Effector memory CD4-positive, alpha-beta T cell (primary cell): ENCODE measurements at places on chromosomes 12 and 14.

- no peaks in the 10 kb centered on the region for H3K4me1 ChIP-seq
- H3K36me3 ChIP-seq: no peaks in the 10 kb centered on the region
- no peaks in the 10 kb centered on the region for H3K27me3 ChIP-seq
- H3K4me3 ChIP-seq: no peak overlapping the region
- DNase-seq: no peak
Measured at GRCh38 chr12:23987046-23987445, 37.6 kb upstream of the SOX5 start.

- H3K4me1 ChIP-seq: no peaks in the 10 kb centered on the region
- H3K4me3 ChIP-seq: no peak overlapping the region
- no peaks in the 10 kb centered on the region for H3K27me3 ChIP-seq
- no peak overlapping the region for H3K27ac ChIP-seq
- H3K36me3 ChIP-seq: no peaks in the 10 kb centered on the region
- no peak for DNase-seq
Measured at GRCh38 chr12:16599081-16599480, 6.9 kb downstream of the LMO3 start.

DNA sequence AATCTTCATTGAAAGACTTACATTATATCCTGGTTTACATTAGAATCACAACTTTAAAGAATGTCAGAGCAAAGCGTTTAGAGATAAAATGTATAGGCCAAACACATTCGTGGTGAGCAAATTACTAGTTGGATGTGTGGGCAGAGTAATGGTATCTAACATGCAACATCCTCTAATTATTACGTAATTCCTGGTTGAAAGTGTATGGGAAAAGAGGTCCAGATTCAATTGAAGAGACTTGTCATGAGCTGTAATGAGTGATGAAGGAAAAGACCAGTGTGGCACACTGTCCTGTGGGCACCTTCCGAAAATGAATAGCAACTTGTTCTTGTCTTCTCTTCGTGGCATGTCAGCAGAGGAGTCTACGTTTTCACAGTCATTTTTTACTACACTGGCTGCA lies 192.8 kb downstream of the LRIG3 start:
- H3K4me3 ChIP-seq: no peak overlapping the region
- no peaks in the 10 kb centered on the region for H3K27me3 ChIP-seq
- no peaks in the 10 kb centered on the region for H3K4me1 ChIP-seq
- DNase-seq: no peak

- no peaks in the 10 kb centered on the region for H3K4me1 ChIP-seq
- no peaks in the 10 kb centered on the region for H3K36me3 ChIP-seq
- no peak for DNase-seq
- H3K27me3 ChIP-seq: no peaks in the 10 kb centered on the region
- no peak overlapping the region for H3K27ac ChIP-seq
- no peak overlapping the region for H3K4me3 ChIP-seq
Measured at GRCh38 chr14:22622255-22622654, 21.9 kb downstream of the OR6J1 start.

DNA sequence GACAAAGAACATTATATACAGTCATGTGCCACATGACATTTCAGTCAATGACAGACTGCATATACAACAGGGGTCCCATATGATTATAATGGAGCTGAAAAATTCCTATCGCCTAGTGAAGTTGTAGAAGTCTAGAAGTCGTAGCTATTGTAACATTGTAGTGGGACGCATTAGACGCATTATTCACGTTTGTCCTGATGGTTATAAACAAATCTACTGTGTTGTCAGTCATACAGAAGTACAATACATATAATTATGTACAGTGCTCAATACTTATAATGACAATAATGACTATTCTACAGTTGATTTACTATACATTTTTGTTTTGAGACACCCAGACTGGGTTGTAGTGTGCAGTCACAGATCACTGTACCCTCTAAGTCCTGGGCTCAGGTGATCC lies 64.1 kb upstream of the AP4S1 start:
- no peaks in the 10 kb centered on the region for H3K4me1 ChIP-seq
- no peaks in the 10 kb centered on the region for H3K27me3 ChIP-seq
- no peak overlapping the region for H3K27ac ChIP-seq

DNA sequence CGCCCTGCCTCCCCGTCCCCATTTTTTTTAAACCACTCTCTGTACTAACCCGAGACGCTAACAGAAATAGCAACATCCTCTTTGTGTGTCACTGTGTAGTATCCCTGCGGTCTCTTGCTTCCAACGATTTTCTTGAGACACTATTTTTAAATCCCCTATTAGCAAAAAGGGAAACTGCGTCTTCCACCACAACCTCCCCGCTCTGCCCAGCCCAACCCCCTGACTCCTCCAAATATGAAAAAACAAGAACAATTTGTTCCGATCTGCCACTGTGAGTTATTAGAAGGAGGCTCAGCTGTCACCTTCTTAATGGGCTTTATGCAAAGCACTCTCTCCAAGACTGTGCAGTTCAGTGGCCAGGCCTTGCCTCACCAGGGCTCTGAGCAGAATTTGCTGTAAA lies 76.3 kb downstream of the MAP1LC3B2 start:
- H3K4me1 ChIP-seq: no peaks in the 10 kb centered on the region
- H3K4me3 ChIP-seq: no peak overlapping the region
- no peak for DNase-seq
- H3K36me3 ChIP-seq: no peaks in the 10 kb centered on the region
- H3K27me3 ChIP-seq: no peaks in the 10 kb centered on the region
- H3K27ac ChIP-seq: no peak overlapping the region

- no peak overlapping the region for H3K27ac ChIP-seq
- no peaks in the 10 kb centered on the region for H3K36me3 ChIP-seq
- H3K4me1 ChIP-seq: no peaks in the 10 kb centered on the region
- H3K27me3 ChIP-seq: no peaks in the 10 kb centered on the region
- DNase-seq: no peak
Measured at GRCh38 chr12:130334937-130335336, 2.8 kb upstream of the PIWIL1 start.

- peak overlapping the region; percentile 73 for H3K27ac ChIP-seq
- no peaks in the 10 kb centered on the region for H3K27me3 ChIP-seq
- H3K36me3 ChIP-seq: no peaks in the 10 kb centered on the region
Measured at GRCh38 chr12:52033446-52034140, 17.6 kb upstream of the NR4A1 start.

- H3K4me1 ChIP-seq: no peaks in the 10 kb centered on the region
- H3K36me3 ChIP-seq: no peaks in the 10 kb centered on the region
- no peak overlapping the region for H3K27ac ChIP-seq
- H3K27me3 ChIP-seq: no peaks in the 10 kb centered on the region
- no peak for DNase-seq
- H3K4me3 ChIP-seq: no peak overlapping the region
Measured at GRCh38 chr12:93089805-93090569, 160.9 kb upstream of the EEA1 start.

- no peaks in the 10 kb centered on the region for H3K36me3 ChIP-seq
- H3K27me3 ChIP-seq: no peaks in the 10 kb centered on the region
- H3K27ac ChIP-seq: no peak overlapping the region
- no peak overlapping the region for H3K4me3 ChIP-seq
- H3K4me1 ChIP-seq: no peaks in the 10 kb centered on the region
- no peak for DNase-seq
Measured at GRCh38 chr14:77189479-77189878, 7.9 kb downstream of the TMEM63C start.

DNA sequence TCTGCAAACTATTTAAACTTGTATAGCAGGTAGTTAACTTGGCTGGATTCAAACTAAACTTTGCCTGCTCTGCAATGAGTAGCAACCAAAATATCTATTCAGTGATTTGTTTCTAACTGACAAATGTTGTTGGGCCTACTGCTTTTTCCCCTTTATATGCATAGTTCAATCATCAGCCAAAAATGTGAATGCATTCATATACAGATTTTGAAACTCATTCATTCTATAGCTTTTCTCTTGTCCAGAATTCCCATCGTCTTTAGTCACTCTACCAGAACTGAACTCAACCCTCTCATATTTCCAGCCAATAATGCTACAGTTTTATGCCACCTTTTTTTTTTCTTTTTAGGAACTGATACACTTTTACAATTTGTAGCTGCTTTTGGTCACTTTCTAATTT lies 599.8 kb downstream of the RPL10L start:
- no peak overlapping the region for H3K4me3 ChIP-seq
- no peaks in the 10 kb centered on the region for H3K36me3 ChIP-seq
- no peak overlapping the region for H3K27ac ChIP-seq
- H3K27me3 ChIP-seq: no peaks in the 10 kb centered on the region
- DNase-seq: no peak

GRCh38 chr12:252636-253035 lies 10.0 kb downstream of the SLC6A13 start:
- no peaks in the 10 kb centered on the region for H3K4me1 ChIP-seq
- no peak overlapping the region for H3K27ac ChIP-seq
- H3K36me3 ChIP-seq: no peaks in the 10 kb centered on the region
- H3K4me3 ChIP-seq: no peak overlapping the region

- H3K36me3 ChIP-seq: no peaks in the 10 kb centered on the region
- H3K27ac ChIP-seq: no peak overlapping the region
- no peak overlapping the region for H3K4me3 ChIP-seq
- no peaks in the 10 kb centered on the region for H3K27me3 ChIP-seq
- no peak for DNase-seq
Measured at GRCh38 chr12:17142856-17143255, 536.9 kb upstream of the LMO3 start.

DNA sequence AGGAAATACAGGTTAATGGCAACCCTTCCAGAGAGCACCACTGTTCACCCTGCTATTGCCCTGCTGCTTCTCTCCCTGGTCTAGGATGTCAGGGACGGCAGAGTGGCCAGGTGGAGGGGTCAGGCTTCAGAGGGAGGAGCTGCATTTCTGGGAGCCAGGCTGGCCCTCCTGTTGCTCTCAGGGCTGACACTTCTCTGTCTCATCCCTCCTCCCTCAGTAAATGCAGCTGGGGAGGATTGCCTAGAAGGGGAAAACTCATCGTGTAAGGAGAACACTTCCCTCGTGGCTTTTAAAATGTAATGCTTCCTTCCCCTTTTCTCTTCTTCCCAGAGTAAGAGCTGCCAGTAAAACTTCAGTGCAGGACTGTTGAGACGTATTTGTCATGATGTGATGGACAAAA lies 20.8 kb downstream of the SUSD6 start:
- H3K27me3 ChIP-seq: no peaks in the 10 kb centered on the region
- DNase-seq: no peak
- H3K4me1 ChIP-seq: peaks cover 35% of the 10 kb centered on the region
- H3K36me3 ChIP-seq: no peaks in the 10 kb centered on the region

DNA sequence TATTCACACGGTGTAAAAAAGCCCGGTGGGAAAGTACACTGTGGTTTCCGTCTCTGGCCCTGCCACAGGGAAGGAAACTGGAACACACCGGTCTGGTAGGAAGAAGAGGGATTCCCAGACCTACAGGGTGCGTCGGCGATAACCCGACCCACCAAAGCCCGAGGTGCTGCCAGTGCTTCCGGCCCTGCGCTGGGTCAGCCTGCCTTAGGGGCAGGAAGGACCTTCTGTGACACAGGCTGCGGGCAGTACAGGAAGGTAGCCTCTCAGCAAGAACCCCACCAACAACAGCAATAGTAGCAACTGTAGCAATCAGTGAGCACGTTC lies 169.5 kb upstream of the FKBP4 start:
- DNase-seq: no peak
- H3K27me3 ChIP-seq: no peaks in the 10 kb centered on the region
- no peaks in the 10 kb centered on the region for H3K4me1 ChIP-seq

- no peak overlapping the region for H3K4me3 ChIP-seq
- H3K36me3 ChIP-seq: peaks cover 9% of the 10 kb centered on the region
- no peak overlapping the region for H3K27ac ChIP-seq
- no peaks in the 10 kb centered on the region for H3K27me3 ChIP-seq
Measured at GRCh38 chr12:94997061-94997460, 6.4 kb downstream of the NDUFA12 start.

GRCh38 chr12:30836656-30837445 lies 82.1 kb upstream of the CAPRIN2 start:
- no peaks in the 10 kb centered on the region for H3K4me1 ChIP-seq
- no peaks in the 10 kb centered on the region for H3K36me3 ChIP-seq
- no peak overlapping the region for H3K4me3 ChIP-seq
- no peak overlapping the region for H3K27ac ChIP-seq

DNA sequence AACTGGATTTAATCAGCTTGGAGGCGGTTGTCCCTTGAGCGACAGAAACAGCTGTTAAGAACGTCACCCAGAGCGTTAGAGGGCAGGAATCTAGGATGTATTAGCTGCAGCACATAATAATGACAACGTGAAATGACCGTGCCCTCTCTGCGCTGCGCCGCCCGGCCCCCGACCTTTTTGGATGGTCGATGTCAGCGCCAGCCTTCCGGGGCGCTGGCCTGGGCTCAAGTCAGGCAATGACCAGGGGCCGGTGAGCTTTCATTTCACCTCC lies 427 bp upstream of the TMEM120B start:
- peaks cover 9% of the 10 kb centered on the region for H3K4me1 ChIP-seq
- H3K4me3 ChIP-seq: peak overlapping the region; percentile 78
- no peak for DNase-seq
- H3K27ac ChIP-seq: peak overlapping the region; percentile 65
- no peaks in the 10 kb centered on the region for H3K36me3 ChIP-seq

- no peak overlapping the region for H3K4me3 ChIP-seq
- DNase-seq: no peak
- H3K27me3 ChIP-seq: no peaks in the 10 kb centered on the region
- H3K27ac ChIP-seq: no peak overlapping the region
- no peaks in the 10 kb centered on the region for H3K36me3 ChIP-seq
Measured at GRCh38 chr12:93107514-93108312, 178.6 kb upstream of the EEA1 start.

GRCh38 chr12:114868995-114869834 lies 185.2 kb upstream of the TBX3 start:
- H3K36me3 ChIP-seq: no peaks in the 10 kb centered on the region
- DNase-seq: no peak
- no peaks in the 10 kb centered on the region for H3K27me3 ChIP-seq
- no peaks in the 10 kb centered on the region for H3K4me1 ChIP-seq
- no peak overlapping the region for H3K27ac ChIP-seq
- H3K4me3 ChIP-seq: no peak overlapping the region

DNA sequence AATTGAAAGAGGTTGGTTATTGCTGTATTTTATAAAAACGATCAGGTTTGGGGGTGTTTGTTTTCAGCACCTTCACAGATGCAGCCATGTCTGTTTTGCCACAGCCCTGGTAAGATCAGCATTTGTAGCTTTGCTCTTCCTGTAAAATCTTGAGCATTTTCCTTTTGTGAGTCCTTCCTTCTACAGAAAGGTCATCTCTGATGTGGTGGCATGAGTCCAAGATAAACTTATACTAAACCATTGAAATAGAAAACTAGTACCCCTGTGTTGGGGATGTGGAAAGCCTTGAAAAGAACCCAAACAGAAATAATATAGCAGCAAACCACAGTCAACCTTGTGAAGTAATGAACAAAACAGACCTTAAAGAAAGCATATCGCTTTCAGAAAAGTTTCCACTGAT lies 85.5 kb downstream of the TGFB3 start:
- H3K4me3 ChIP-seq: no peak overlapping the region
- H3K36me3 ChIP-seq: no peaks in the 10 kb centered on the region

DNA sequence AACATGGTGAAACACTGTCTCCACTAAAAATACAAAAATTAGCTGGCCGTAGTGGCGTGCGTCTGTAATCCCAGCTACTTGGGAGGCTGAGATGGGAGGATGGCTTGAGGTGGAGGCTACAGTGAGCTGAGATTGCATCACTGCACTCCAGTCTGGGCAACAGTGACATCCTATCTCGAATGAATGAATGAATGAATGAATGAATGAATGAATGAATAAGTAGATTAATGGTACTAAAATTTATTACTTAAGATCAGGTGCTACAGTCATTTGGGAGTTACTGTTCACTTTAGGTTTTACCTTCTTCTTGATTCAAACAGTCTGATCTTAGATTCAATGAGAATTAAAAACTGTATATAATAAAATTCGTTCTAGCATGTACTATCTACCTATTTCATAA lies 31.6 kb upstream of the WDR89 start:
- DNase-seq: no peak
- H3K4me1 ChIP-seq: no peaks in the 10 kb centered on the region
- no peak overlapping the region for H3K4me3 ChIP-seq
- no peaks in the 10 kb centered on the region for H3K36me3 ChIP-seq
- H3K27ac ChIP-seq: no peak overlapping the region
